ENCODE measurements at places on chromosomes 12 and 14.

- no peak for DNase-seq
Measured at GRCh38 chr14:96393071-96393691, 1.3 kb downstream of the AK7 start.

GRCh38 chr12:59595883-59596540 is at the start of gene SLC16A7:
SLC16A7 (plus strand) TSS chr12:59596029; CDS start chr12:59704802, 108,773 bp downstream.
- peak; percentile 75 for DNase-seq

- no peak for DNase-seq
Measured at GRCh38 chr12:47155457-47156166, 75.9 kb upstream of the AMIGO2 start.

- DNase-seq, result no peak
Measured at GRCh38 chr12:92408072-92408900, 262.6 kb upstream of the BTG1 start.

DNA sequence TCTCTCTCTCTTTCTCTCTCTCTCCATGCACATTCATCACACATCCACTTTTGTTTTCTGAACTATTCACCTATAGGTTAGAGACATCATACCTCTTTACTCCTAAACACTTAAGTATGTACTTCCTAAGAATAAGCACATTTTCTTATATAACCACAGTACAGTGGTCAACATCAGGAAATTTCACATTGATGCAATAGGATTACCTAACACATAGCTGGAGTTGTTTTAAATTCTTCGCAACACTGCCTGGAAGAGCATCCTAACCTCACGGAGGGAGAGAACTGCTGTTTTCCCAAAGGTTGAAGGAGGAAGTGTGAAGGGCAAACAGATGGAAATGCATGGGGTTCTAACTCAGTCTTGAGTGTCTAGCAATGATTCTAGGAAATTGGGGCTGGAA is 159.2 kb downstream of the SYT1 start:
- DNase-seq, result no peak
